ENCODE measurements at places on chromosomes 6 and 20. TPM values are rescaled to one million over a fixed set of nuclear protein-coding genes. Genes with fewer than 3 reads are reported as not detected.

- DNase-seq = no peak
These were observed 53.8 kb downstream of the ADGRG6 start for GRCh38 chr6:142355520-142356174.

GRCh38 chr20:3407040-3407770 lies at the start of gene DNAAF9:
Gene DNAAF9, minus strand, starts transcription at chr20:3407669. Its CDS starts 112 bp downstream, at chr20:3407557.
- peak; percentile 67 for DNase-seq

DNA sequence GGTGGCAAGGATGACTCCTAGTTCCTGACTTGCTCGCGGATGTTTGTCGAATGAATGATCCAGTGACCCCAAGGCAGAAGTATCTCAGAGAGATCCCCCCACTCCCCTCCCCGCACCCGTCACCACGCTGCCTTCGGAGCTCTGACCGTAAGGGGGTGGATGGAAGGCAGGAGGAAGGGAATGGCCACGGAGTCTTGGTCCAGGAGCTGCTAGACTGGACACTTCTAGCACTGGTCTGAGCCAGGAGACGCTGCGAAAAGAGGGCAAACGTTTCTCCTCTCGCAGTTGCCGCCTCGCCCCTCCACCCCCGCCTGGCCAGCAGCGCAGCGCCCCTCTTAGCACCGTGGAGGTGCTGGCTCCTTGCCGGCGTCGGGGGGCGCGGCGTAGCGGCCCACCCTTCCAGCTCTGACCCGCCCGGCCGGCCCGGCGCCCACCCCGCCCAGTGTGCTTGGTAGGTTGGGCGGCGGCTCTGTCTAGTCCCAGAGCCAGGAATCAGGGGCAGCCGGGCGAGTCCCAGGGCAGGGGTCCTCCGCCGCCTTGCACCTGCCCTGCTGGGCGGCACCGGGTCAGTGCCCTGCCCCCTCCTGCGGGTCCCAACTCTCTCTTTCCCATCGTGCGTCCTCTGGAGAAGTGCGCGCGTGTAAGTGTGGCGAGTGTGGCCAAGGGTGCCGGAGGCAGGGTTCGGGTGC lies 2.4 kb upstream of the DBNDD2 start:
- DNase-seq = no peak

- no peak for DNase-seq
These were observed 14.3 kb upstream of the INSM1 start for GRCh38 chr20:20353576-20353975.

GRCh38 chr6:165439928-165440554 lies 130.6 kb upstream of the C6orf118 start:
- DNase-seq = peak; percentile 75

DNA sequence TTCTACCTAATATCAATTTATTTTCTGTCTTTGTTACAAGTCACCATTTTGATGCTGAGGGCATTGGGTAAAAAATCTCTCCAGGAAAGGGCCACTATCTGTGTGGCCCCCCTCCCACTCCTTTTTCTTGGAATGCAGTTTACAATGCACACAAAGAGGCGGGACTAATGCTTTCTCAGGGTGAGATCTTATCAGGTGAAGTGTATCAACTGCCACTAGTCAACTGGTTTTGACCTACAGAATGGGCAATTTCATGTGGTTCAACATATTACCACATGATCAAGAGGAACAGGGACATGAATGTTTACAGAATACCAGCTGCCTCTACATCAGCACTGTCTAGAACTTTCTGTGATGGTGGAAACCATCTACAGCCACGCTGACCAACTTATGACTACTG lies 3.7 kb downstream of the RRBP1 start:
- DNase-seq = no peak

DNA sequence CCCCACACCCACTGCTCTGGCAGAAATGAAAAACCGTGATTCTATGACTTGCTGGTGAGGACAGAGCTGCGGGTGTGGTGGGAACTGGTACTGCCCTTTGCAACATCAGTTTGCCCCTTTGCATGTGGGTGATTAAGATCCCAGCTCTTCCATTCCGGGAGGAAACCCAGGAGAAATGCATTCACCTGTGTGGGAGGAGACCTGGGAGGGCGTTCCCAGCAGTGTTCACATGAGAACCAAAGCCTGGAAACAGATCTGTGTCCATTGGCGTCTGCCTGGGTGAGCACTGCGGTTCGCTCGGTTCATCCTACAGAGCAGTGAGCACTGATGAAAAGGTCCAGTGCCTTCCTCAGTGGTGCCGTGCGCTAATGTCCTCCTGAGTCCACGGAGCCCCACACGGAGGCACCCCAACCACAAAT lies 89.7 kb downstream of the SMOC2 start:
- no peak for DNase-seq

DNA sequence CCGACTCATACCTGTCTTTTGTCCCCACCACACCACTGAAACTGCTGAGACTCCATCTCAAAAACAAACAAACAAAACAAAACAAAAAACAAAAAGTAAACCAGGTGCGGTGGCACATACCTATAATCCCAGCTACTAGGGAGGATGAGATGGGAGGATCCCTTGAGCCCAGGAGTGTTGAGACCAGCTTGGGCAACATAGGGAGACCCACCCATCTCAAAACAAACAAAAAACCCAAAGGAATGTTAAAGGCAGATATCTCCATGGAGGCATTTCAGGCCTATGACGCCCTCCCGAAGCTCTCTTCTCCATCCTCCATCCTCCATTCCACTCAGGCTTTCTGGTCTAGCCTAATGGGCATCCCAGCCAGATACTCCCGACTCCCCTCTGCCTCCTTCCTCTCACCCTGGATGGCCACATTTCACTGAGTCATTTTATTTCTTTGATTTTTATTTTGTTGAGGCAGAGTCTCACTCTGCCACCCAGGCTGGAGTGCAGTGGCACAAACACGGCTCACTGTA lies 3.2 kb upstream of the SLC4A11 start:
- DNase-seq = no peak

The GLYATL3 gene
- not detected for total RNA-seq

The TRDN gene
- total RNA-seq = not detected

The GPX5 gene
- total RNA-seq = not detected

The FAM229B gene
- total RNA-seq = 9.7 TPM
